ENCODE measurements at places on chromosomes 3 and 15.

- DNase-seq, result no peak
Measured at GRCh38 chr15:80875568-80876347, 96.6 kb downstream of the CEMIP start.

DNA sequence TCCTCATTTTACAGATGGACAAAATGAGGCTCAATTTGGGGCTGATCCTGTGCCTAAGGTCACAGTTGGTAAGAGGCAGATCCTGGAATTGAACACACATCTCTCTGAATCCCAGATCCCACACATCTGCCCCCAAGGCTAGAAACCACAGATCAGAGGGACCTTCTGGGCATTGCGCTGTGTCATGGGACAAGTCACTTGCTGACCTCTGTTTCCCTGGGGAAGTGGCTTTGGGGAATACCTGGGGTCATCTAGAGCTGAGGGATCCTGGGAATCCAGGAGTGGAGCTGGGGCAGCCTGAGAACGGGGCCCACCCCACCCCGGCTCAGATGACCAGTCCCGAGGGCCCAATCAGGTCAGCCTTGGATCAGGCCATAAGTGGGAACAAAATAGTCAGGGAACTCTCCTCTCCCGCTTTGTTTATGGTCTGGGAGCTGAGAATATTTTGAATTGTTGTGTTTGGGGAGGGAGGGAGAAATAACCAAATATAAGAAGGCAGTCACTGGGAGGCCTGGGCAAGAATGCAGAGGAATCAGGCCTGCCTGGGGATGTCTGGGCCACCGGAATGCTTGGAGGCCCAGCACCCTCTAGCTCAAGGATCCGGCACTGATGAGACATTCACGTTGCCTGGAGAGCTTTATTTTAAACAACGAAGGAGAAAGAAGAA, 8.8 kb upstream of the SLC6A6 start:
- DNase-seq, result no peak

DNA sequence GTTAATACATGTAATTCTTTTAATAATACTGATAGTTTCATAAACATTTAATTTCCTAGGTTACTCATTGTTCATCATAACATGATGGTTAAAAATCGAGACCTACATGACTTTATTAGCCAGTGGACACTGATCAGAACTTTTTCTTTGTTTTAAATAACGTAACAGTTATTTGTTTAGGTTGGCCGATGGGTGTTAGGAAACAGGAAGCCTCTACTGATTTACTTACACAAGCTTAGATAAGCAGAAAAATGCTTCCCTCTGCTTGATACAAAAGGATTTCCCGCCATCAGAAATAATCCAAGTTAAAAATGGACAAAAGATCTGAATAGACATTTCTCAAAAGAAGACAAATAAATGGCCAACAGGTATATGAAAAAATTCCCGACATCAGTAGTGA, 16.6 kb upstream of the APH1B start:
- DNase-seq, result no peak

DNA sequence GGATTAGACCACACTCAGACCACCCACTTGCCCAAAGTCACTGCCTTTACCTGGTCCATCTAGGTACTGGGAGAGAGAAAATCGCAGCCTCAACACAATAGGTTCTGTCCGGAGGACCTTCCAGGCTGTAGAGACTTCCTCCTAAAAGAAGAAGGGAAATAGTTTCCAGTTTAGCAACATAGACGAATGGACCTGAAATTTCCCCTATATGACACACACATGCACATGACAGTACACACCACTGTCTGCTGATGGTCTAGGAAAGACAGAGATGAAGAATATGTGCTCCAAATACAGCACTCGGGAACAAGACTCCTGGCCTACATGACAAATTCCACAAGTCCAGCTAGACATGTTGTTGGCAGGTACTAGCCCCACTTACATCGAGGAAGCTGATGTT, 7.3 kb downstream of the PARP6 start:
- DNase-seq, result no peak

GRCh38 chr3:194134231-194134756, 1.7 kb upstream of the HES1 start:
- peak; percentile 46 for DNase-seq

GRCh38 chr3:115252679-115253078, 105.6 kb upstream of the ZBTB20 start:
- no peak for DNase-seq

DNA sequence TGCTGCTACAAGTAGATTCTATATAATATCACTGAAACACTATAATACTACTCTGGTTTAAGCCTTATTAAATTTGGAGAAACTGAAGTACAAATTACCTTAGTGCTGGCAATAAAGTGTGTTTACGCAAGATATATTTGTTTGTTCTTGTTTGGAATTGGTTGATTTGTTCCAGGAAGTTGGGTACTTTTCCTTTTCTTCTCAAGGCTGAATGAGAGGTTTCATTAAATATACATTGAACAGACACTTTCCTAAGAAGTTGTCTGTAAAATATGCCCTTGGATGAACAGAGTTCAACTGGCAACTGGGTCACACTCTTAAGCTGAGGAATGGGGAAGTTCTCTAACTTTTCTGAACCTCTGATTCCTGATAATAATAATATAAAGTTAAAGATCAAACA, 542.1 kb upstream of the NAALADL2 start:
- no peak for DNase-seq

DNA sequence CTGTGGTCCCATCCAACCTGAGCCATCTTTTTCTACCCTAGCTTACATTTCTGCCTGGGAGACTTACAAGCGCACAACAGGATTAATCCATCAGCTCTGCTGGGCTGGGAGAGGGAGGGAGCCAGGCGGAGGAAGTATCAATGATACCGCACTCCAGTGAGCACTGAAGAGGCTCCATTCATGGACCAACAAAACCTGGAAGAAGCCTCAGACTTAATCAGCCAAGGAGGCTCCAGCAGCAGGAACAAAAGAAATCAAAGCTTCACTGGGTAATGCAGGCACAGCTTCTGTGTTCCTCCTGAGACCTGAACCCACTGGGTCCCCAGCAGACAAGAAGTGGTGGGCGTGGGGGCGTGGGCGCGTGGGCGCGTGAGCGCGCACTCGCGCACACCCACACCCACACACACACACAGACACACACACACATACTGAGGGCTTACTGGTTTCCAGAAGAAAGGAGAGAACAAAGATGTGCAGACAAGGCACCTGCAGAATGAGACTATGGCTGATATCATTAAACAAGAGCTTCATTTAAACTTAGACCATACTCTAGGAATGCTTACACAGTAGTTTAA, 87.0 kb upstream of the BOC start:
- no peak for DNase-seq

- DNase-seq, result no peak
Measured at GRCh38 chr3:160170409-160171370, 54.5 kb upstream of the C3orf80 start.

GRCh38 chr3:55662683-55663082, 175.6 kb upstream of the WNT5A start:
- no peak for DNase-seq

GRCh38 chr15:72474466-72474911, 359 bp downstream of the ARIH1 start:
- DNase-seq, result peak; percentile 43

- DNase-seq, result no peak
Measured at GRCh38 chr15:82894971-82895520, 57.5 kb downstream of the HOMER2 start.

DNA sequence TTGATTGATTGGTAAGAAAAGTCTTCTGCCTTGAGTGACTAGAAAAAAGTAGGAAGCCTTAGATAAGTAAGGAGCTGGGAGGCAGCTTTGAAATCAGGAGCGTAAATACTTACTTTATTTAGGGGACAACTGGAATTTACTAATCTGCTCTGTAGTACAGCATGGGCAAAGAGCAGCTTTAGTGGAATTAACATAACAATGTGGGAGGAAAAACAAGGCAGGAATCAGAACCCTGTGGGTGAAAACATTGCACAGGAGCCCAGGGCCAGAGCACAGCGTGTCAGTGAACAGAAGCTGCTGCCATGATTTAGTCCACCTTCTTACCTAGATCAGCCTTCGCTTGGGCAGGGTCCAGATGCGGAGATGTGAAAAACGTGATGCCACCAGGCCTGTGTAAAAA, 14.6 kb downstream of the FMN1 start:
- no peak for DNase-seq

GRCh38 chr15:95016511-95017229, 785.3 kb downstream of the MCTP2 start:
- DNase-seq, result no peak

DNA sequence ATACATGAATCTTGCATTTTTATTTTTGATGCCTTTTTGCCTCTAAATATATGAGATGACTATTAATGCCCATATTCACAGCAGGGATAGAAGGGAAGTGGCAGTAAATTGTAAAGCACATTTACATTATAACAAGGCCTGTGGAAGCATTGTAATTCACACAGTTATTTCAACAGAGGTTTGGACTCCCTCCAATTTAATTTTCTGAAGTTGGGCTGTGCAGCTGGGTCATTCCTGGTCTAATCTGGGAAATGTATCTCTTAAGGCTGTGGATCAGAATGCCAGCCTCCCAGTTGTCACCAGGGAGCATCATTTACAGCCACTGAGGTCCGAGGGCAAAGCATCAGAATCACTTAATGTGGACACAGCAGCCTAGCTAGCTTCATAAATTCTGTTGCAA, 434.5 kb downstream of the MFSD1 start:
- no peak for DNase-seq

DNA sequence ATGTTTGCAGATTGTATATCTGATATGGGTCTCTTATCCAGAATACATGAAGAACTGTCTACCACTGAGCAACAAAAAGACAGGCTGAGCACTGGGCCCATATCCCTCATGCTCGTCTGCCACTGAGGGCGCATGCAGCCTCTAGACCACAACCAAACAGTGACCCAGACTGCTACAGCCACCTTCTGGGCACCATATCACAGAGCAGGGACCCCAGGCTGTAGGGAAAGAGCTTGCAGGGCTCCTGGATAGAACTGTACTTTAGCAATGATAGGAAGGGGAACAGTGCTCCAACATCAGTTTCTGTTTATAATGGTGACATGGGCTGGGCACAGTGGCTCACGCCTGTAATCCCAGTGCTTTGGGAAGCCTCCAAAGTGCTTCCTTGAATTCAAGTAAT, 40.2 kb upstream of the TMEM87A start:
- DNase-seq, result no peak

DNA sequence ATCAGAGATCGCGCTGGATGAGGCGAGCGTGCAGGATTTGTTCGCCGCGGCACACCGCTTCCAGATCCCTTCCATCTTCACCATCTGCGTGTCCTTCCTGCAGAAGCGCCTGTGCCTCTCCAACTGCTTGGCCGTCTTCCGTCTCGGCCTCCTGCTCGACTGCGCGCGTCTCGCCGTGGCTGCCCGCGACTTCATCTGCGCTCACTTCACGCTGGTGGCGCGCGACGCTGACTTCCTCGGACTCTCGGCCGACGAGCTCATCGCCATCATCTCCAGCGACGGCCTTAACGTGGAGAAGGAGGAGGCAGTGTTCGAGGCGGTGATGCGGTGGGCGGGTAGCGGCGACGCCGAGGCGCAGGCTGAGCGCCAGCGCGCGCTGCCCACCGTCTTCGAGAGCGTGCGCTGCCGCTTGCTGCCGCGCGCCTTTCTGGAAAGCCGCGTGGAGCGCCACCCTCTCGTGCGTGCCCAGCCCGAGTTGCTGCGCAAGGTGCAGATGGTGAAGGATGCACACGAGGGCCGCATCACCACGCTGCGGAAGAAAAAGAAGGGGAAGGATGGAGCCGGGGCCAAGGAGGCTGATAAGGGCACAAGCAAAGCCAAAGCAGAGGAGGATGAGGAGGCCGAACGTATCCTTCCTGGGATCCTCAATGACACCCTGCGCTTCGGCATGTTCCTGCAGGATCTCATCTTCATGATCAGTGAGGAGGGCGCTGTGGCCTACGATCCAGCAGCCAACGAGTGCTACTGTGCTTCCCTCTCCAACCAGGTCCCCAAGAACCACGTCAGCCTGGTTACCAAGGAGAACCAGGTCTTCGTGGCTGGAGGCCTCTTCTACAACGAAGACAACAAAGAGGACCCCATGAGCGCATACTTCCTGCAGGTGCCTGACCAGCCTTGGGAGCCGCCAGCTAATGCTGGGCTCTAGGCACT, 819 bp downstream of the KLHL40 start:
- DNase-seq, result no peak

- peak; percentile 22 for DNase-seq
Measured at GRCh38 chr3:31533169-31534064, 692 bp downstream of the STT3B start.

GRCh38 chr3:50161320-50161719, 6.2 kb downstream of the SEMA3F start:
- DNase-seq, result no peak

DNA sequence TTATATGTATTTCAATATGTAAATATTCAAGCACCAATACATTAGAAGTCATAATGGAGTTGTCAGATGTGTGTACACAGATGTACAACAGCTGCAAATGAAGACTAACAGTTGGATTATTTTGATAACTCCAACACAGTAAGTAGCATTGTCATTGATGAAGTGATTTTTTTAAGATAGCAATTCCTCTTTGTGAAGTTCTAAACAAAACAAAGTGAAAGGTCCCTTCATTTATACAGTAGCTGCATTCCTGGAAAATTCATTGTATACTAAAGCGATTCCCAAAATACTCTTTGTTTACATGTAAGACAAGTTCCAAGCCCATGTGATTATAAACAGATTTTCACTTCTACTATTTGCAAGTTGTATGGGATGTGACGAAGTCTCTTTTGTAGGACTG, 114.7 kb downstream of the B3GALNT1 start:
- DNase-seq, result no peak

- no peak for DNase-seq
Measured at GRCh38 chr3:103968751-103969150, 1398.0 kb upstream of the ALCAM start.

DNA sequence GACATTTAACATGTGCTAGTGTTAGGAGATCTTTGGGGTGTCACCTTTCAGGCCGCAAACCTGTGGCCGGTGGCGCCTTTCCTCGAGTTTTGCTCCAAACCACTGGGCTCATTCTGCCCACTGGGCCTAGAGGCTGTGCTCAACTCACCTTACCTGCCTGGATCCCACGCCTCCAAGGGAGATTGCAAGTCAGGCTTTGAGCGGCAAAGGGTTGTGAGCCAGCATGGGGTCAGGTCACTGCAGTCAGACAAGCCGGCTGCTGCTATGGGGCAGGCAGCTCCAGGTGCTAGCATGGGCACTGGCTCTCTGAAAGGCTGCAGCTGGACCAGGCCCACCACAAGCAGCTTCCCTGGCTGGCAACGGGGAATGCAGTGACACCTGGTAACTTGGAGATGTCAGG, 265.5 kb downstream of the ZBBX start:
- DNase-seq, result no peak

DNA sequence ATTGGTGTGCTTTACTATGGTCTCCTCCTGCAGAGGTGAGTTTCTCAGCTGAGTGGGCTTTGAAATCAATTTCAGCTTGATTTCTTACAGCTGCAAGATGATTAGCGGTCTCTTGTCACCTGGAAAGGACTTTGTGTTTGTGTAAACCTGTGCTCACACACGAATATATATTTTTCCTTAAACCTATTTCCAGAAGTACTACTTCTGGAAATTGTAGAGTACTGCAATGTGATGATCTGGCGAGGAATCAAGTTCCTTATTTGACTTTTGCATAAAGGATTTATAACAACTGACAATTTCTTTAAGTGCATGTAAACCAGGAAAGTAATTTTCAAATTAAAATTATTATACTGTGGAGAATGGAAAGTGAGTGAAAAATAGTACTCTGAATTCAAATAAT, 2.1 kb downstream of the MCTP2 start:
- DNase-seq, result no peak

Data from NCI-H1092 treated with DMSO at 0.1 percent for 48 hours (cell line).